ENCODE measurements at places on chromosomes 1 and 21. TPM values are rescaled to one million over a fixed set of nuclear protein-coding genes. Genes with fewer than 3 reads are reported as not detected.

- no peak for DNase-seq
- H3K4me3 ChIP-seq: no peak overlapping the region
- H3K27me3 ChIP-seq: no peaks in the 10 kb centered on the region
- no peaks in the 10 kb centered on the region for H3K36me3 ChIP-seq
These were observed 253.3 kb downstream of the PLPP3 start for GRCh38 chr1:56326056-56326455.

- no peaks in the 10 kb centered on the region for H3K27me3 ChIP-seq
- peaks cover 50% of the 10 kb centered on the region for H3K4me1 ChIP-seq
- H3K27ac ChIP-seq: peak overlapping the region; percentile 72
- H3K4me3 ChIP-seq: peak overlapping the region; percentile 25
- DNase-seq: no peak
These were observed 91.6 kb upstream of the TTC39A start for GRCh38 chr1:51421964-51422363.

DNA sequence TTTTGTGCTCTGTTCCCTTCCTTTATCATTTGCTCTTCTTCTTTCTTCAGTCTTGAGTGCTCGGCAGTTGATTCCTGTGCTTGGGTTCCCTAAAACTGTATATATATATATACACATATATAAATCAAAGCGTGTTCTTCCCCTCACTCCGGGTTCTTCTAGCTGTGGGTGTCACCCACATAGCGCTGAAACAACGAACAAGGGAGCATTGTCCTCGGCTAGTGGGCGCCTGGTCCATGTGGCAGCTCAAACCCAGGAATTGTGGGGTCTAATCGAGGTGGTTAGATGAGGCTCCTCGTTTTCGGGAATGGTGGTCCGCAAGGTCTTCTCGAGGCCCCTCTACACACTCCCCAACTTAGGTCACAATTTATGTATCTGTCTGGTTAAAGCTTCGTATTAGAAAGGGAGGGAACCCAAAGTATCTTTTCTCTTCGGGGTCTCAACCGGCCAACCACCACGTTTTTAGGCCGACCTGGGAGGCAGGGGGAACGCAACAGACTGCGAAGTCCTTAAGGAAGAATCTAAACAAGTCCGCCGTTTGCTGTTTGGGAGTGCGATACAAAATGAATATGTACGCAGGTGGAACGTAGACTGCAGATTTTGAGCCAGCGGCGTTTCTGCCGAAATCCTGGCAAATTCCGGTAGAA is 504 bp upstream of the SDHC start:
- peak overlapping the region; percentile 96 for H3K27ac ChIP-seq
- H3K4me1 ChIP-seq: no peaks in the 10 kb centered on the region
- no peaks in the 10 kb centered on the region for H3K36me3 ChIP-seq
- no peaks in the 10 kb centered on the region for H3K27me3 ChIP-seq

GRCh38 chr1:93344886-93345632 is 648 bp upstream of the DR1 start:
- peak overlapping the region; percentile 96 for H3K4me3 ChIP-seq
- peaks cover 16% of the 10 kb centered on the region for H3K4me1 ChIP-seq
- peak overlapping the region; percentile 98 for H3K27ac ChIP-seq
- H3K27me3 ChIP-seq: no peaks in the 10 kb centered on the region
- no peaks in the 10 kb centered on the region for H3K36me3 ChIP-seq

DNA sequence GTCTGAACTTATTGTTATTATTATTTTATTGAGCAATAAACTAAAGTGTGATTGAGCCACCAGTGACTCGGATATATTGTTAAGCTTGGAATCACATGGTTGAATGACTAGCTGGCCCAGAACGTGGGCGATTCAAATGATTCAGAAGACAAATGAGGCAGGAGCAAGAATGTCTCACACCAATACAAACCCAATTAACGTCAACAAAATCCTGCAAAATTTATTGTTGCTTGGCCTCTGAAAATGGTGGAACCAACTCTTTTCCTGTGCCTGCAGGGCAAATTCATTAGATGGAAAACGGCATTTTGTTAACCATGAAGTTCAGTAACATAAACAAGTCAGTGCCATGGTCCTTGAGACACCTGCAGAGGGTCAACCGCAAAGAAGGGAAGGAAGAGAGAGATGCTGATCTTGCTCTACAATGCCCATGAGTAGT is 482.0 kb downstream of the SETD4 start:
- H3K4me3 ChIP-seq: no peak overlapping the region
- H3K27ac ChIP-seq: no peak overlapping the region
- no peaks in the 10 kb centered on the region for H3K27me3 ChIP-seq
- no peaks in the 10 kb centered on the region for H3K36me3 ChIP-seq
- H3K4me1 ChIP-seq: no peaks in the 10 kb centered on the region

DNA sequence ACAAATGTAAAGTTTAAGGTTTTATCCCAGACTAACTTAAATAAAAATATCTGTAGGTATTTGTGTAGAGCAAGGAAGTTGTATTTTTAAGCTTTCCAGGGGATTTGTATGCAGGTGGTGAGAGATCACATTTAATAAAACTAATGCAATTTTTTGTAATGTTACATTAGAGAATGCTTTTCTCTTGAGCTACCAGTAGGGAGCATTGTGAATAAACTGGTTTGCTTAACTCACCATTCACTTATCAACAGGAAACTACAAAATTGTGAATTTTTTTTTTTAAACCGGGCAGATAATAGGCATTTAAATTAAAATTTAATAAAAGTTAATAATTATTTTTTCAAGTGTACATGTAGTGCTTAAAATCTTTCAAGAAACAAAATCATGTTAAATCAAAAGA is 78.6 kb downstream of the IVNS1ABP start:
- H3K36me3 ChIP-seq: no peaks in the 10 kb centered on the region
- no peak overlapping the region for H3K4me3 ChIP-seq
- no peak for DNase-seq
- H3K27me3 ChIP-seq: no peaks in the 10 kb centered on the region
- no peak overlapping the region for H3K27ac ChIP-seq
- H3K4me1 ChIP-seq: no peaks in the 10 kb centered on the region

DNA sequence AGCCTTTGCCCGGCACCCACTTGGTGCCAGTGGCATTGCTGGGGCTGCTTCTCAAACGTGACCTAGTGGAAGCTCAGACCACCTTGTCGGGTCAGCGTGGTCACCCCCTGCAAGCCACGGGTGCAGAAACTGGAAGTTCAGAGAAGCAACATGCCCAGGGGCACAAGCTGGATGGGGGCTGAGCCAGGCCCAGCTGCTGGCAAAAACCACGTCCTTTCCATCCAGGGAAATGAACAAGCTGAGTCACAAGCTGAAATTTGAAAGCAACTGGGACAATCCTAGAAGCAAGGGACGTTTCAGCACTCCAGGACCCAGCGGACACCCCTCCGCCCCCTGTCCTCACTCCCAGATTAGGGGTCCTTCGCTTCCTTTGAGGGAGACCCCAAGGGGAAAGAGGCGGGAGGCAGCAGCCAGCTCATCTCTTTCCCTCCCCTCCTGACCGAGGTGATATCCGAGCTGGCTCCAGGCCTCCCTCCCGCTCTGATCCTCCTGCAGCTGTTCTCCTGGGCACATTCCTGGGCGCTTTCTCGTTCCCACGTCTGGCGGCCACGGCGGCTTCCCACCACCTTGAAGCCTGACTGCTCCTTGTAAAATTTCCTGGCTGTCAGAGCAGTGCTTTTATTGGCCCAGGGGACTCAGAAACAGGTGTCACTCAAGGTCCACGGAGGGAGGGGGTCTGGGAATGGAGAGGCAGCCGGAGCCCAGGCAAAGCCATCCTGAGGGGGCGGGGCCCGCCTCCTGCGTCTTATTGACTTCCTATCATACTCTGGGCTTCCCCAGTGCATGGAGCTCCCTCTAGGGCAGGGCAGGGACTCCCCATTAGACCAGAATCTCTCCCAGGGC is 62.8 kb downstream of the PAX7 start:
- no peaks in the 10 kb centered on the region for H3K4me1 ChIP-seq
- H3K27me3 ChIP-seq: no peaks in the 10 kb centered on the region
- H3K36me3 ChIP-seq: no peaks in the 10 kb centered on the region
- H3K27ac ChIP-seq: no peak overlapping the region

DNA sequence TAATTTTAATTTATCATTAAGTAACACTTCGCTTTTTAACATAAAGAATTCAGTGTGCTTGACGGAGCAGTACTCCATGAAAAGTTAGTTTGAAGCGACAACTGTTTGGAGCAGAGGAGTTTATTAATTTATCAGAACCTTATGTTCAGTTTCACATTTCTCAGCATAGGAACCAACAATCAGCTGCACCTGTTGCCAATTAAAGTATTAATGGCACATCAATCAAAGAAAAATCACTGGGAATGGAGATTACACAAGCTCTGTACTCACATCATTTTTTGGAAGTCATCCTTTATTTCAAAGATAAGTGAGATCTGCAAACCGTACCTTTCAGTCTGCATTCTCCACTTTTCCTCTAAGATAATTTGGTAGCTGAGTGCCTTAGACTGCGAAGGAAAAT is 344.6 kb downstream of the LMO4 start:
- no peaks in the 10 kb centered on the region for H3K4me1 ChIP-seq
- H3K27ac ChIP-seq: no peak overlapping the region
- no peaks in the 10 kb centered on the region for H3K36me3 ChIP-seq
- H3K4me3 ChIP-seq: no peak overlapping the region
- no peak for DNase-seq
- H3K27me3 ChIP-seq: no peaks in the 10 kb centered on the region

DNA sequence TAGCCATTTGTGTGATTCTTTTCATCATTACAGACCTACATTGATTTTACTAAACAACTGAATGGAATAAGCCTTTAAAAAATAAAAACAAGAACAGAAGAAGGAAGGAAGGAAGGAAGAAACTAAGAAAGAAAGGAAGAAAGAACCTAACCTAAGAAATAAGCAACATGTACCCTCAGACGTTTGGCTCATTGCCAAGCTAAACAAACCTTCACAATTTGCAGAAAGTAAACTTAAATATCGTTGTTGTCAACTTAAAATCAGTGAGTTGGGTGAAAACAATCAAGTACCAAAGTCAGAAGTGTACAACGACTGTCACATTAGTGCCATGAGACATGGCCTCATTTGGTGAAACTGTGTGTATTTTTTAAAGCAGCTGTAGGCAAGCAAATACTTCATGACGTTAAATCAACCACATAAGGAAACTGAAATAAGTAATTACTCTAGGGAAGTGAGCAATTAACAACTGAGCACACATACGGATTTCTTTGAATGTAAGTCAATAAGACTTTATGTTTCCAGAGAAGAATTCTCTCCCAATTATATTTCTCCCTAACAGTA is 313.1 kb upstream of the TMPRSS15 start:
- DNase-seq: no peak
- H3K36me3 ChIP-seq: no peaks in the 10 kb centered on the region
- H3K27me3 ChIP-seq: no peaks in the 10 kb centered on the region

DNA sequence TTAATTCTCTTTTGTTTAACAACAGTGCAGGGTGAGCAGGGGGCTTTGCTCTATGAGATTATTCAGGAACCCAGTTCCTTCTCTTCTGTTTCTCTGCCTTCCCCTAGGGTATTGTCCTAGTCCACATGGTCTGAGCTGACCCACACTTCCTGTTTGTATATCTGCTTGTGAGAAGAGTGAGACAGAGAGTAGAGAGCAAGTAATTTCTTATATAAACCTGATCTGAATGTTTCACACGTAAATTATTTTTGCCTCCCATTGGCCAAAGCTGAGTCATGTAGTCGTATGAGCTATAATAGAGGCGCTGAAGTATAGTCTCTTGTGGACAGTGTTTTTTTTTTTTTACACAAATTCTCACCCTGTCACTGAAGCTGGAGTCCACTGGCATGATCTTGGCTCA is 134.2 kb upstream of the SERTAD4 start:
- H3K36me3 ChIP-seq: no peaks in the 10 kb centered on the region
- no peak overlapping the region for H3K4me3 ChIP-seq
- H3K27me3 ChIP-seq: no peaks in the 10 kb centered on the region
- H3K4me1 ChIP-seq: no peaks in the 10 kb centered on the region
- no peak for DNase-seq

GRCh38 chr21:41758550-41758949 is 8.3 kb downstream of the RIPK4 start:
- no peaks in the 10 kb centered on the region for H3K27me3 ChIP-seq
- peaks cover 20% of the 10 kb centered on the region for H3K4me1 ChIP-seq
- no peak overlapping the region for H3K4me3 ChIP-seq

DNA sequence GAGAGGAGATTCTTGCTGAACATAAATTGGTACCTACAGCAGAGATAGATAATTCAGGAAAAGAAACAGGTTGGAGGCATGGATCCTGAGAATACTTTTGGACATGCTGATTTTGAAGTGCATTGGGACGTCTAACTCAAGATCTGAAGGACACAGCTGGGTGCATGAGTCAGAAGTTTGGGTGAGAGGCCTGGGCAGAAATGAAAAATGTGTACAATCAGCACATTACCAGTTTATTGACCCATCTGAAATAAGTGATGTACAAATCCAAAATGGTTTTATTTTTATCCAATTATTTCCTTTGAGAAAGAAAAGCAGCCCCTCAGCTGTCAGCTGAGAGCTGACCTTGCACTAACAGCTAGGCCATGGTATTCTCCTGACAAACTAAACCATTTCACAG is 975.2 kb upstream of the B3GALT2 start:
- DNase-seq: no peak
- H3K4me1 ChIP-seq: no peaks in the 10 kb centered on the region
- H3K27ac ChIP-seq: no peak overlapping the region
- H3K27me3 ChIP-seq: no peaks in the 10 kb centered on the region
- no peaks in the 10 kb centered on the region for H3K36me3 ChIP-seq

GRCh38 chr1:151993084-151993733 is 450 bp downstream of the S100A10 start:
- H3K27ac ChIP-seq: peak overlapping the region; percentile 96
- H3K36me3 ChIP-seq: no peaks in the 10 kb centered on the region
- peaks cover 59% of the 10 kb centered on the region for H3K4me1 ChIP-seq
- H3K4me3 ChIP-seq: peak overlapping the region; percentile 88
- no peaks in the 10 kb centered on the region for H3K27me3 ChIP-seq

DNA sequence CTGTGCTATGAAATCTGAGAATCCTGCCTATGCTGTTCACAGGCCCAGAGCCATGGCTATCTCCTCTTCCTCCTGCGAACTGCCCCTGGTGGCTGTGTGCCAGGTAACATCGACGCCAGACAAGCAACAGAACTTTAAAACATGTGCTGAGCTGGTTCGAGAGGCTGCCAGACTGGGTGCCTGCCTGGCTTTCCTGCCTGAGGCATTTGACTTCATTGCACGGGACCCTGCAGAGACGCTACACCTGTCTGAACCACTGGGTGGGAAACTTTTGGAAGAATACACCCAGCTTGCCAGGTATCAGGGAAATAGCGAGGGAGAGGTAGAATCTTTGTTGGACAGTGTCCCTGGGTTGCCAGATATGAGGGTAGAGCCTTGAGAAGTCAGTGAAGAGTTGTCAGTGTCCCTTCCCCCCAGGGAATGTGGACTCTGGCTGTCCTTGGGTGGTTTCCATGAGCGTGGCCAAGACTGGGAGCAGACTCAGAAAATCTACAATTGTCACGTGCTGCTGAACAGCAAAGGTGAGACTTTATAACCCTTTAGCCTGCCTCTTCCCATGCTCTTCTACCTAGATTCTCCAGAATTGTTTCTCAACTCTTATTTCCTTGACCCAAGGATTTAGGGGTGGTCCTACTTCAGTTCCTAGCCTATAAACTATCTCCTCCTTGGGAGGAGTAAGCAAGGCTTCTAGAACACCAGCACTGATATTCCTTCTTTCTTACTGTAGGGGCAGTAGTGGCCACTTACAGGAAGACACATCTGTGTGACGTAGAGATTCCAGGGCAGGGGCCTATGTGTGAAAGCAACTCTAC is 1.4 kb downstream of the NIT1 start:
- H3K27ac ChIP-seq: peak overlapping the region; percentile 94
- peak; percentile 78 for DNase-seq
- H3K27me3 ChIP-seq: no peaks in the 10 kb centered on the region
- peaks cover 41% of the 10 kb centered on the region for H3K4me1 ChIP-seq
- peaks cover 44% of the 10 kb centered on the region for H3K36me3 ChIP-seq
- no peak overlapping the region for H3K4me3 ChIP-seq

GUCA2A gene
- total RNA-seq: not detected

E2F2 gene
- total RNA-seq: 0.20 TPM

SLC22A15 gene
- total RNA-seq: 3.9 TPM

POFUT2 gene
- 12.0 TPM for total RNA-seq

AMY1C gene
- not detected for total RNA-seq

Data from right atrium auricular region (tissue), 2 donors.